Brain (organoid and tissue), 16 donors: ENCODE measurements at places on chromosomes 16 and 17. TPM values are rescaled to one million over a fixed set of nuclear protein-coding genes. Genes with fewer than 3 reads are reported as not detected.
A peak's percentile ranks its signal among the peaks of the same experiment; 100 is the strongest.

DNA sequence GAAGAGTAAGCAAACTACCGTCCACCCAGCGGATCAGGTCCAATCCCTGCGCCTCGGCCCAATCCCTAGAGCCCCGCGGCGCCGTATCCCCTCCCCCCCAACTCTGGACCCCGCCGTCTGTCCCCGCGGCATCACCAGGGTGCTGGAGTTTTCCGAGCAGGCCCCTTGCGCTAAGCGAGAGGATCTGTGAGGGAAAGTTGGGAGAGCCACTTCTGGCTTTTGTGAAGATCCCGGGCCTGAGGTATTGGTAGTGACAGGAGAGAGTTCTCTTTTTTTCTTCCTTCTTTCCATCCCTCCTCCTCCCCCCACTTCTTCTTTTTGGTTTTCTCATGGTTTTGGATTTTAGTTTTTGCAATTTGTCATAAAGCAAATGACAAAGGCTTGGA is 3.5 kb upstream of the DLX4 start:
- DNase-seq: no peak

TBC1D3H gene
- polyA plus RNA-seq: not detected

PRRT2 gene
- 55.1 TPM for polyA plus RNA-seq

DNA sequence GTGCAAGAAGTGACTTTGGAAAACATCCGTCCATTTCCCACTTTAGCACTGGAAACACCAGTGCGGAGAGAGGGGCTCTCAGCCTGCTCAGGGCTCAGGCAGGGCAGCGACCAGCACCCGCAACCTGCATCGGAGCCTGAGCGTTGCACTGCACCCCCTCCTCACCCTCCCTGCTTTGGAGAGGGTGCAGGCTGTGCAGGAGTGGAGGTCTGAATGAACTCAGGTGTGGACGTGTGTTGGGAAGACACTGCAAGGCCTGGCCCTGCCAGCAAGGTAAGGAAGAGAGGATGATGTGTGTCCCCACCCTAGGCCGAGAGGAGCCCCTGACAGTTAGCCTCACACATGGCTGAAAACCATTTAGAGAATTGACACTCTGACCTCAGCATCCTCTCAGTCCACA is 81.8 kb downstream of the NT5M start:
- no peak for DNase-seq

DNA sequence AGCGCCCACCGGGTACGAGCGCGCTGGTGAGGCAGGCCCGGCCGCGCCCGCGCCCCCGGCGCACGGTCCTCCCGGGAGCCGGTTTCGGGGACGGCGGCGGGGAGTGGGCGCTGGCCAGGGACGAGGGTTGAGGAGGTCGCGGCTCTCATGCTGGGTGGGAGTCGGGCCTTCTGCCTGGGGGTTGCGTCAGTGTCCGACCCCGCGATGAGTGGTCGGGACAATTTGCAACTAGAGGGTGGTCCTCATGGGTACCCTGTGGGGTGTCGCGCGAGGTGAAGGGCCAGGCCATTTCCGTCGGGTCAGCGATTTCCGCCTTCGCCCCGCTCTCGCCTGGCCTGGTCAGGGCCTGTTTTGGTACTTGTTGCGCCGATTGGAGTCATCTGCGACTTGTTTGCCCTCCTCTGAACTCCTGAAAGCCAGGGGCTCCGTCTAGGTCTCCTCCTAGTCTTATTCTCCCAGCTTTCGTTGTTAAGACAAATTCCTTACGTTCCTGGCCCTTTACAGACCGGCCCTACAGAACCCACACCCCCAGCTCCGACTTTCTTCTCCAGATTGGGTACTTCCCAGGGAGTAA is 14.9 kb downstream of the NAA60 start:
- DNase-seq: peak; percentile 12

GRCh38 chr16:88977018-88977811 is at the start of gene CBFA2T3:
CBFA2T3 (minus strand) TSS chr16:88977207; CDS start chr16:88976807, 400 bp downstream.
- DNase-seq: no peak

ERN2 gene
- not detected for polyA plus RNA-seq

DNA sequence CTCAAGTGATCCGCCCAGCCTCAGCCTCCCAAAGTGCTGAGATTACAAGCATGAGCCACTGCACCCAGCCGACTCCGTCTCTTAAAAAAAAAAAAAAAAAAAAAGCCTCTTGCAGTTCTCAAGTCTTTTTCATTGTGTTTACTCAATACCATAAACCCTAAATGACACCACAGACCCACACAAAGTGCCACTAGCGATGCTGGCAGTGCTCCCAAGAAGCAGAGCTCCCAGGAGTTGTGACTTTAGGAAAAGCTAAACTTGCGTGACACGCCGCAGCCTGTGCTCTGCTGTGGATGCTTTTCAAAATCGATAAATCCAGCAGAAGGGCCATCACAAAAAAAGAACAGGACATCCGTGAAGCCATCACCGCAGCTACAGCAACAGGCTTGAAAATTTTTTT is 114.7 kb downstream of the ANKRD11 start:
- no peak for DNase-seq

DNA sequence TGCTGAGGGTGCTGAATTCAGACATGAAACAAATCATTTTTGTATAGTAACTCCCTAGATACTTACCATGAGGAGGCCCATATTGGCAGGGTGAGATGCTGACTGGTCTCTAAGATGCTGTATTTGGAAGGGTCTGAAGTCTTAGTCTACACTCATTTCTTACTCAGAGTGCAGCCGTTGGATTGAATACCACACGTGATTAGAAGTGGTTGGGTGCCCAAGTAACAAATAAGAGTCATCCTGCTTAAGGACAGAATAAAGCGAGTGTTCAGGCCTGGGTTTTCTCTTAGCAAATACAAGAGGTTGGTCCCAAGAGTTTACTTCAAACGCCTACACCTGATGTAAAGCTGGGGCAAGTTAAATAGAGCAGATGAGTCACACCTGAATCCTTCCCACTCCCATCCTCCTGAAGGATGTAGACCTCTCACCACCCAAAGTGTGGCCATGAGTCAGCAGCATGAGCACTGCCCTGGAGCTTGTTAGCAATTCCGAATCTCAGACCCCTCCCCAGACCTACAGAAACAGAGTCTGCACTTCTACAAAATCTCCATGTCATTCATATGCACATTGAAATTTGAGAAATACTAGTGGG is 284.6 kb upstream of the CDH5 start:
- DNase-seq: no peak

GRCh38 chr17:6947745-6948144 is 48.1 kb upstream of the ALOX12 start:
- no peak for DNase-seq

DNA sequence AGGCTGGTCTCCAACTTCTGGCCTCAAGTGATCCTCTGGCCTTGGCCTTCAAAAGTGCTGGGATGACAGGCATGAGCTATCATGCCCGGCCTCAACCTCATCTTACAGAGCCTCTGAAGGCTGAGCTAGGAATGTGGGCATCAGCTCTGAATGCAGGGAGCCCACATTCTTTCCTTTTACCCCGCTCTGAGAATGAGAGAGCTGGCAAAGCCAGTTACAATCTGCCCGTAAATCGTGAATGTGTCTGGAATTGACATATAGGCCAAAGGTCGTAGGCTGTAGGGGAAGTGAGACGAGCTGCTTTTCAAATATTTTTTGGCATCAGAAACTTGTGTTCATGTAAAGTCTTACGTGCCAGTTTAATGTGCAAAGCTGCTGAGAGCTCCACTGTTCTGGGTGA is 4.5 kb downstream of the TMEM238L start:
- peak; percentile 56 for DNase-seq

ZPBP2 gene
- not detected for polyA plus RNA-seq

DNA sequence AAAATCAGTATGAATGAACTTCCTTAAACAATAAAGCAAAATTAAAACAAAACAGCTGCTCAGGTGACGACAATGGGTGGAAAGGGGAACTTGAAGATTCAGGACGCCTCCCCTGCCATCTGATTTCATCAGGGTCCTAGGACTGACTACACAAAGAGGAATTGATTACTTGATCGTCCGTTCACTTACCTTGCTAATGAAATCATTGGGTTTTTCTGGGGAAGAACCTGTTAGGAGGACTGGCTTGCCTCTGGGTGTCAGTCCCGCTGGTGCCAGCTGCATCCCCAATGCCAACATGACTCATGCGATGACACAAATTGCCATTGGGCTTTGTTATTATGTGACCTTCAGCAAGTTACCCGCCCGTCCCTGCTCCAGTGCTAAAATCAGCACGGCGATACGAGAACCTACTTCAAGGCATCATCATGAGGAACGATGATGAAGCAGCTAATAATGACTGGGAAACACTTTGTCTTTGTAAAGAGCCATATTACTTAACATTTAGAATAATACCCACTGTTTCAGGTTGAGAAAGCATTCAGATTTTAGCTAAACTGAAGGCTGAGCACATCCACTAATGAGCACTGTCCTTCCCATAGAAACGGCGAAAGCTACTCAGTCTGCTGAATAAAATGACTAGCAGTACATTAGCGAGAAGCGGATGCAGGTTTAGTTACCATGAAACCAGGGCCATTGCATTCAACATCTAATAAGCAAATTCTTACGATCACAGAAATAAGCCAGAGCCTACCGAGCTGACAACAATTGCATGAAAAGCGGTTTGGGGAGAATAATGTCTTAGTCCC is 139.4 kb downstream of the ZFHX3 start:
- no peak for DNase-seq
